Activated naive CD4-positive, alpha-beta T cell treated with anti-CD3 and anti-CD28 coated beads, Interleukin-2, amount 10 ng/mL, durations not matched to agents 5 hours and 36 hours (primary cell): ENCODE measurements at places on chromosomes 5 and 9. TPM values are rescaled to one million over a fixed set of nuclear protein-coding genes. Genes with fewer than 3 reads are reported as not detected.

TLX3 gene
- total RNA-seq = not detected

IL5 gene
- total RNA-seq = 1.5 TPM

RETREG1 gene
- total RNA-seq = 48.0 TPM

QRFP gene
- not detected for total RNA-seq
